ENCODE measurements at places on chromosomes 7 and 10.

- no peak for DNase-seq
Measured at GRCh38 chr7:111329367-111330234, 232.7 kb downstream of the IMMP2L start.

DNA sequence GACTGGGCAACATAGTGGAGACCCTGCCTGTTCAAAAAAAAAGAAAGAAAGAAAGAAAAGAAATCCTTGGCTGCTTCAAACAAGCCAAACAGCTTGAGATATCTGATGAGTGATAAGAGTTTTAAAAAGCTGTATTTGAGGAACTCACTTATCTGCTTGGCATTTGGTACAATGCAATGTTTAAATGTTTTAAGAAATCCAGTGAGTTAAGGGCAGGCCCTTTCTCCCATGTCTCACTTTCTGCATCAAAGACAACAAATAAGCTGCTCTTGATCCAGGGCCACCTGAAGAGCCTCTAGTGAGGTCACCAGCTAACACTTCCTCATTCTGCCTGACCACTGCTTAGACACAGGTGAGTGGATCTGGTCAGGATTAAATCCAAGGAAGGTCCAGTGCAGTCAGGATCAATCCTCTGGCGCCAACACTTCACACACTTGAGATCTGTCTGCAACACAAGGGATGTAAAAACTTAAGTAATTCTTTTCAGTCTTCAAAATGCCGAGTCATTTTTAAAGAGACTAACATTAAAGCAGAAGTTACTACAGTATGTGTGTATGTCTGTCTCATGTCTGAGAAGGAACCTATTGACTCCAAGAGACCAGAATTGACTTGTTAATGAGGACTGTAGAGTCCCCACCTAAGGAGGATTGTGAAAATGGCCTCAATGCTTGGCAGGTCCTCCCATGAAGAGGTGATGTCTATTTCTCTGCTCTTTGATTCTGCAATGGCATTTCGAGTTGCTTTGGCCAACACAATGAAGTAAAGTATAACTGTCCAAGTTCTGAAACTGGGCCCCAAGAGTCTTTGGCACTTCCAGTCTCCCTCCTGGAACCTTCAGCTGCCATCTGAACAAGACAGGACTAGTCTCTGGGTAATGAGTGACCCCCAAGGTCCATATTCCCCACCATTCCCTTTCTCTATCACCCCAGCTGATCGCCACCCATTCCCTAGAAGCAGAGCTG is 43.1 kb downstream of the CREB3L2 start:
- no peak for DNase-seq

DNA sequence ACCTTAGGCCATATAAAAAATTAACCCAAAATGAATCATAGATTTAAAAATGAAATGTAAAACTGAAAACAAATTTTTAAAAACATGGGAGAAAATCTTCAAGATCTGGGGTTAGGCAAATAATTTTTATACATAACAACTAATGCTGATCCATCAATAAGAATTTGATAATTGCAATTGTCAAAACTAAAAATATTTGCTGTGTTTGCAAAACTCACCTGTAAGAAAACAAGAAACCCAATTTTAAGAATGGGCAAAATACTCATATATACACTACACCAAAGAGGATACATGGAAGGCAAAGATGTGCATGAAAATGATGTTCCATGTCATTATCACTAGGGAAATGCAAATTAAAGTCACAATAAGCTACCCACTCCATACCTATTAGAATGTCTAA is 194.8 kb upstream of the NRP1 start:
- no peak for DNase-seq

- DNase-seq, result no peak
Measured at GRCh38 chr10:77188000-77188395, 449.6 kb downstream of the KCNMA1 start.

DNA sequence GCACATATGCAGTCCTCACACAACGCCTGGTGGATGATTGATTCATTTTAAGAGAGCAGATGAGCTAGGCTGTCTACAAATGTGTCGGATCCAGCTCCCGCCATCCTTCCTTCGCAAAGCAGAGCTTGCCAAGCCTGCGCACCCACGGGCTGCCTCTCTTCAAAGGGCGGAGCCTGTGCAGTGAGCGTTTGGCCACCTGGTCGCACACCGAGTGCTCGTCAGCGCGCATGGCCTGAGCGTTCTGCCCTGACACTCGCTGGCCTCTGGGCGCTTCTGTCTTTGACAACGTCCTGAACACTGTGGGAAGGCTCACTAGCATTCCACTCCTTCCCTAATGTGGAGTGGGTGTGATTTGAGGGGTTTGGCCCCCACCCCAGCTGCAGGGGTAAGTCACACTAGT is 47.1 kb upstream of the TMEM72 start:
- peak; percentile 70 for DNase-seq

DNA sequence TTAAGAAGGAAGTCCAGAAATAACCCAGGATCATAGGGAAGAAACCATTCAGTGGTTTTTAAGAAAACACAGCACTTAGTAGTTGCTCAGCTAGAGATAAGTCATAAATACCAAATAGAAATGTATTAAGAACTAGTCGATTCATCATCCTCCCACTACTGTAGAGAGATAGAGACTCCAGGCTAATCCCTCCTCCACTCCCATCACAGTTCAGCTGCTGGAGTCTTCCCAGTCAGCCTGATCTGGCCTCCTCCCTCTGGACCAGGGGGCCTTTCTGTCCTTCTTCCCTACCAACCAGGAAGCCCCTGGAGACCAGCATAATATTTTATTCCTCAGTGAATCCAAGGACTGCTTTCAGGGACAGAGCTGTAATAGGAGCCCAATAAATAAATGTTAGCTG is 294.1 kb upstream of the YAE1 start:
- no peak for DNase-seq

GRCh38 chr10:4383651-4384098 is 442.3 kb upstream of the AKR1E2 start:
- no peak for DNase-seq

GRCh38 chr7:131076711-131077181 is 250.9 kb upstream of the MKLN1 start:
- no peak for DNase-seq

GRCh38 chr7:129247087-129247486 is 22.3 kb downstream of the AHCYL2 start:
- no peak for DNase-seq

GRCh38 chr7:68833422-68833821 is 764.9 kb upstream of the AUTS2 start:
- DNase-seq, result no peak

DNA sequence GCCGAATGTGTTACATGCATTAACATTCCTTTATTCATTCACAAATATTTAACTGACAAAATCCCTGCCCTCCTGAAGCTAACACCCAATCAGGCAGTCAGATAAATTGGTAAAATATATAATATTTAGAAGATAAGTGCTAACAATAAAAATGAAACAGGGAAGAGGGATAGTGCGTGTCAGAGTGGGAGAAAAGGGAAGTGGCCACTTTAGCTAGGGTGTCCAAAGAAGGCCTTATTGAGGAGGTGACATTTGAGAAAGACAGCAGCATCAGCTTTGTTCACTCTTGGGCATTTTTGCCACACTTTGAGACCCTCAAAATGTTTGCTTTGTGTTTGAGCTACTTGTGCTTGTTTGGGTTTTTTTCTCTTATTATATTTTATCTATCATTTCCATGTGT is 317.8 kb downstream of the SNX13 start:
- no peak for DNase-seq

GRCh38 chr10:49108656-49109055 is 6.7 kb downstream of the VSTM4 start:
- no peak for DNase-seq

DNA sequence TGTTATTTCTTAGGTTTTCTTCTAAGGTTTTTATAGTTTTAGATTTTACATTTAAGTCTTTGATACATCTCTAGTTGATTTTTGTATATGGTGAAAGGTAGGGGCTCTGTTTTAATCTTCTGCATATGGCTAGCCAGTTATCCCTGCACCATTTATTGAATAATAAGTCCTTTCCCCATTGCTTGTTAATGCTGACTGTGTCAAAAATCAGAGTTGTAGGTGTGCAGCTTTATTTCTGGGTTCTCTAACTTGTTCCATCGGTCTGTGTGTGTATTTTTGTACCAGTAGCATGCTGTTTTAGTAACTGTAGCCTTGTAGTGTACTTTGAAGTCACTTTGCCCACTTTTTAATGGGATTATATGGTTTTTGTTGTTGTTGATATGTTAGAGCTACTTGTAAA is 37.9 kb upstream of the FAM13C start:
- DNase-seq, result no peak

DNA sequence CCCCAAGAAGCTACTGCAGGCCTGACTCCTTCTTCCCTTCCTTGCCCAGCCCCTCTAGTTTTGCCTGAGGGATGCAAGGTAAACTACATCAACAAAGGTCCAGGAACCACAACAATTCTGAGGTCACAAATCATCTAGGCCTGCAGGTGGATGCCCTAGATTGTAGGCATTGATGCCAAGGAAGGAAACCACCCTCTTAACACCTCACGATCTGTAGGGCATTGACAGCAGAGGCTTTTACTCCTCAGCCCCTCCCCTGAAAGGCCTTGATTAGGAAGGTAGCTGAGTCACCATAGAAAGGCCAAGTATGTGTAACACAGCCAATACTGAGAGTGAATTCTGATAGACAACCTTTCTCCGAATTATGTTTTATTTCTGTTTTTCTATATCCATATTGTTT is 46.7 kb upstream of the FAM3C start:
- no peak for DNase-seq

GRCh38 chr7:39880556-39880955 is 69.5 kb upstream of the CDK13 start:
- no peak for DNase-seq

- no peak for DNase-seq
Measured at GRCh38 chr10:128865436-128866195, 601.4 kb upstream of the MGMT start.

GRCh38 chr7:43461349-43462024 is 121.4 kb upstream of the STK17A start:
- DNase-seq, result no peak

DNA sequence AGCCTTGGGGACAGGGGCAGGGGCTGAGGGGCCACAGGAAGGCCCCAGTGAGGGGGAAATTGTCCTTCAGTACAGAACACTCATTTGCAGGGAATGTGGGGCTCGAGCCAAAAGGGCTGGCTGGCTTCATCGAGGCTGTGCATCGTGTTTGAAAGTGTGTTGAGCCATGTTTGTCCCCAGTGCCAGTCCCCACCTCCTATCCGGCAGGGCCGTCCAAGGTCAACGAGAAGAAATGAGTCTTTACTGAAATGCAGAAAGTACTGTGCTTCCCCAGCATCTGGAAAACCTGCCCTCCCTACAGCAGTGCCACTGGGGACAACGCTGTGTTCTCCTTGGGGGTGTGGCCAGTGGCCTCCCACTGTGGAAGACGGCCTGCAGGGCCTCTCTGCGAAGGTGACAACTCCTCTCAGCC is 214.1 kb downstream of the KLF6 start:
- no peak for DNase-seq

GRCh38 chr10:24209432-24209771 is 464 bp downstream of the KIAA1217 start:
- no peak for DNase-seq

GRCh38 chr10:3982746-3983442 is 197.9 kb upstream of the KLF6 start:
- no peak for DNase-seq

- no peak for DNase-seq
Measured at GRCh38 chr10:116316503-116316902, 7.7 kb upstream of the CCDC172 start.

DNA sequence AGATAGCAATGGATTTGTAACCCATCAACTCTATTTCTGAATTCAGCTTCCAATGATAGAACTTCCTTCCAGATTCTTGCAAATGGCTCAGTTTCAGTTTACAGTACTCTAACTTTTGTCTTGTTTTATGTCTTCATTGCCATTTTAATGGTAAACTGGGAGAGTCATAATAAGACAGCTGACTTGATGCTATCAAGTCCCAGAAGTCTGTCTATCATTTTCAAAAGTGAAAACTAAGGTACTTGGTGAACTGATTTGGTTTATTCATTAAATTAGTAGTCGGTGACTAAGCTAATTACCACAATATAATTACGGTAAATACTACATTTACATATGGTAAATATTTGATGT is 25.0 kb downstream of the RTKN2 start:
- no peak for DNase-seq

Measured in body of pancreas (tissue), 4 donors.